Stimulated activated CD4-positive, alpha-beta T cell treated with anti-CD3 and anti-CD28 coated beads, TNF-alpha, amount 100 ng/mL, for 4 hours (primary cell): ENCODE measurements at places on chromosomes 3 and 15.

DNA sequence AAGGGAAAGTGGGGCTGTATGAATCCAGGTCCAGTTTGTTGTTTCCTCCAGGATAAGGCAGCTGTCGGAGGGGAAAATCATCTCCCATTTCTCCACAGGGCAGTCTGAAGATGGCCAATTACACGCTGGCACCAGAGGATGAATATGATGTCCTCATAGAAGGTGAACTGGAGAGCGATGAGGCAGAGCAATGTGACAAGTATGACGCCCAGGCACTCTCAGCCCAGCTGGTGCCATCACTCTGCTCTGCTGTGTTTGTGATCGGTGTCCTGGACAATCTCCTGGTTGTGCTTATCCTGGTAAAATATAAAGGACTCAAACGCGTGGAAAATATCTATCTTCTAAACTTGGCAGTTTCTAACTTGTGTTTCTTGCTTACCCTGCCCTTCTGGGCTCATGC, 911 bp downstream of the CCRL2 start:
- no peak for DNase-seq

DNA sequence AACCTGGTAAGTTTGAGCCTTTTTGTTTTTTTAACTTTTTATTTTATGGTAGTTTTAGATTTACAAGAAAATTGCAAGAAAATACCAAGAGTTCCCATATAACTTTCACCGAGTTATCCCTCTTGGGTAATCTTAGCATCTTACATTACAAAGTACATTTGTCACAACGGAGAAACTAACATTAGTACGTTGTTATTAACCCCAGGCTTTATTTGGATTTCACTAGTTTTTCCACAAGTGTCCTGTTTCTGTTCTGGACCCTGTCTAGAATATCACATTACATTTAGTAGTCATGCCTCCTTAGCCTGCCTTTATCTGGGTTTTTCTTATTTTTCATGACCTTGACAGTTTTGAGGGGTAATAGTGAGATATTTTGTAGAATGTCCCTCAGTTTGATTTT, 53.5 kb upstream of the KPNA4 start:
- DNase-seq, result no peak

- DNase-seq, result peak; percentile 3
Observed at GRCh38 chr3:189304465-189305351, 132.9 kb downstream of the TPRG1 start.

- DNase-seq, result no peak
Observed at GRCh38 chr3:143975554-143976152, 4.0 kb downstream of the DIPK2A start.

- no peak for DNase-seq
Observed at GRCh38 chr15:35854316-35854715, 308.4 kb upstream of the DPH6 start.

- DNase-seq, result no peak
Observed at GRCh38 chr3:108887121-108887520, 64.5 kb downstream of the TRAT1 start.

GRCh38 chr3:48879307-48879993, 19.2 kb downstream of the SLC25A20 start:
- DNase-seq, result no peak

- no peak for DNase-seq
Observed at GRCh38 chr3:105790534-105790933, 78.3 kb downstream of the CBLB start.

DNA sequence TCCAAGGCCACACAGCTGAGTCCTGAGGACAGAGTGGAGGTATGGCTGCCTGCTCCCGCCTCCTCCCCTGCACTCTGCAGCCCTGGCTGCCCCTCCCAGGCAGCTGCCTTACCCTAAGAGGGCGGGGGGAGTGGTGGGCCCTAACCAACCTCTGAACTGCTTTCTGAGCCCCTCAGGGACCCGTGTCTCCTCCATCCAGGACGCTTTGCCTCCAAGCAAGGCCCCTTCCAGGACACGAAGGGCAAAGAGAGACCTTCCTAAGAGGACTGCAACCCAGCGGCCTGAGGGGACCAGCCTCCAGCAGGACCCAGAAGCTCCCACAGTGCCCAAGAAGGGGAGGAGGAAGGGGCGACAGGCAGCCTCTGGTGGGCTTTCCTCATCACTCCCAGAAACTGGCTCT, 7.6 kb downstream of the NEIL1 start:
- DNase-seq, result no peak

- no peak for DNase-seq
Observed at GRCh38 chr3:115915061-115915460, 291.8 kb downstream of the GAP43 start.

GRCh38 chr3:106184540-106185457, 316.0 kb upstream of the CBLB start:
- DNase-seq, result no peak

DNA sequence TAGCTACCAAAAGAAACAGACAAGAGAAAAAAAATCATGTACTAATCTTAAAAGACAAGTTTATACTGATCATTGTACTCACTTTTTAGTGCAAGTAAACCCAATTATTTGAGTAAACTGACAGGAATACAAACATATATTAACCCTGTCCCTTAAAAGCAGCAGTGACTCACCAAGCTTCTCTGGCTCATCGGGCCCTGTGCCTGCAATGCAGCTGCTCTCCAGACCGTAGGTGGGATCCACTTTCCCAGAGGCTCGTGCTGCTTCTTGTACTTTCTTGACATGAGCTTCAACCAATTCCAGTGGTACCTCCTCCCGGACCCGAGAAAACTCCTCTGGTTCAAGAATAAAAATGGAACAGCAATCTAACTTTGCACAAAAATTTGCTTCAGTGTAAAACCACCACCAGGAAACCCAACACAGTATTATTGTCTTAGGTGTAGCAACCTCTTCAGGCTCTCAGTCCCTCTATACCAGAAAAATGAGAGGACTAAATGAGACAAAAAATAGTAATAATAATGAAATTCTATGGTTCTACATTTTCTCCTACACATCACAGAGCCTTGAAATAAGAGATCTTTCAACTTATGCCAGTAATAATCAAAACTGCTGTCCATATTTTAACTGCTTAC, 82.6 kb upstream of the CSPG5 start:
- DNase-seq, result no peak

DNA sequence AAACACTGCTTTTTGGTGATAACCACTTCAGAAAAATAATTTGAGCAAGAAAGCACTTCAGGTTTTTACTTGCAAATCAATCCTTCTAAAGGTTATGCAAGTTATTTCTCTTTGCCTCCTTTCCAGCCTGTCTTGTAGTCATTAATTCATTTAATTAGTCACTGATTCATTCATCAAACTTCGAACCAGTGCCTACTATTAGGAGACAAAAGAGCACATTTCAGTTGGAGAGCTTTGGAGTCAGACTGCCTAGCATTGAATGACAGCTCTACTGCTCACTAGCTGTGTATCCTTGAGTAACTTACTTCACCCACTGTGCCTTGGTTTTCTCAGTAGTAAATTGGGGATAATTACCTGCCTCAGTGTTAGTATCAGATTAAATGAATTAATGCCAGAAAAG, 14.9 kb upstream of the LRRC58 start:
- DNase-seq, result no peak

GRCh38 chr3:37024820-37025405, 31.6 kb downstream of the MLH1 start:
- no peak for DNase-seq
